ENCODE measurements at places on chromosomes 3 and 15. TPM values are rescaled to one million over a fixed set of nuclear protein-coding genes. Genes with fewer than 3 reads are reported as not detected.

RAD18 gene
- total RNA-seq = 13.5 TPM

STT3B gene
- total RNA-seq = 88.1 TPM

GOLGA8T gene
- 1.1 TPM for total RNA-seq

HSPBAP1 gene
- total RNA-seq = 6.3 TPM

IL5RA gene
- 2.3 TPM for total RNA-seq

ASB14 gene
- total RNA-seq = 0.41 TPM

PDE12 gene
- 16.2 TPM for total RNA-seq

VWA5B2 gene
- not detected for total RNA-seq

DUOXA2 gene
- not detected for total RNA-seq

TRPC1 gene
- 12.2 TPM for total RNA-seq

CAMP gene
- total RNA-seq = 0.34 TPM

C2CD4A gene
- not detected for total RNA-seq

RYR3 gene
- total RNA-seq = 0.15 TPM

PLOD2 gene
- 39.0 TPM for total RNA-seq

IQCF5 gene
- not detected for total RNA-seq

ARIH2 gene
- 104 TPM for total RNA-seq

RABL3 gene
- 15.2 TPM for total RNA-seq

GOLGA6L4 gene
- total RNA-seq = 1.1 TPM

NPRL2 gene
- 12.6 TPM for total RNA-seq

SI gene
- total RNA-seq = not detected

GOLGA8Q gene
- 1.1 TPM for total RNA-seq

TUSC7 gene
- total RNA-seq = not detected

SCN11A gene
- not detected for total RNA-seq

LMAN1L gene
- 72.9 TPM for total RNA-seq

IMPDH2 gene
- 71.3 TPM for total RNA-seq

STAC gene
- total RNA-seq = 0.47 TPM

ARNT2 gene
- 4.3 TPM for total RNA-seq

MAGI1 gene
- total RNA-seq = 30.0 TPM

LRRC31 gene
- total RNA-seq = not detected

DTX3L gene
- total RNA-seq = 25.0 TPM

FEZF2 gene
- total RNA-seq = not detected

TPRG1 gene
- total RNA-seq = 15.5 TPM

ACP3 gene
- 3.0 TPM for total RNA-seq

CMTM8 gene
- 6.3 TPM for total RNA-seq

SLC12A8 gene
- 0.92 TPM for total RNA-seq

PATL2 gene
- 6.8 TPM for total RNA-seq

PRSS50 gene
- total RNA-seq = not detected

UQCC5 gene
- total RNA-seq = 70.4 TPM

CCR4 gene
- 0.16 TPM for total RNA-seq

SPINT1 gene
- total RNA-seq = 1.3 TPM

GP9 gene
- not detected for total RNA-seq

POLR2H gene
- total RNA-seq = 26.8 TPM

GOLGB1 gene
- 52.3 TPM for total RNA-seq

AQP9 gene
- total RNA-seq = 1.6 TPM

CACNA2D3 gene
- total RNA-seq = 17.3 TPM
